ENCODE measurements at places on chromosomes 1 and 21.

DNA sequence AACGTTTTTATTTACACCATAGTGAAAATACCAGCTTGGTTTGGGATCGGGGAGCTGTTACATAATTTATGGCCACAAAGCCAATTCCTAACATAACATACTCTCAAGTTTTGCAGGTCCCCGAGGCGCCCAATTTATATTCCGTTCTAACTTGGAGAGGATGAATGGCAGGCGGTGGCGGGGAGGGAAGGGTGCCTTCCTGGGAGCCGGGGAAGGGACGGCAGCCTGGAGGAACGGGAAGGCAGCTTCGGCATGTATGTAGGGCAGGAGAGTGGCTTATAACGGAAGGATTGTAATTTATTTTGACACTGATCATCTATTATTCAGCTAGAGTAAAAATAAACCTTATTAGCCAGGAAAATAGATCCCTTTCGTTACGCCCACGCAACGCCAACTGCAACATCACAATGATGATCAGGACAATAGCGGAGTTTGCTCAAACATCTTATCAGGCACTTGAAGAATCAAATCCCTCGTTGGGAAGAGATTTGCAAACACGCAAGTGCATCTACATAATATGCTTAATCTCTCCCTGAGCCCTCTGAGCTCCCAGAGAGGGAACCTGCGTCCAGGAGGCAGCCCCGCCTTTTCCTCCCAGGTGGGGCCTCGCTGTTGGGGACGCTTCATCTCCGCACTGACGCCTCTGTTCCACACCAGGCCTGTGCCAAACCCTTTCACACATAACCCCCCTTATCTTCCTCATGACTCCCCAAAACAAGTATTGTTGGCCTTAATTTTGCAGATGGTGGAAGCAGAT lies 93.7 kb upstream of the C1orf174 start:
- no peak for DNase-seq

DNA sequence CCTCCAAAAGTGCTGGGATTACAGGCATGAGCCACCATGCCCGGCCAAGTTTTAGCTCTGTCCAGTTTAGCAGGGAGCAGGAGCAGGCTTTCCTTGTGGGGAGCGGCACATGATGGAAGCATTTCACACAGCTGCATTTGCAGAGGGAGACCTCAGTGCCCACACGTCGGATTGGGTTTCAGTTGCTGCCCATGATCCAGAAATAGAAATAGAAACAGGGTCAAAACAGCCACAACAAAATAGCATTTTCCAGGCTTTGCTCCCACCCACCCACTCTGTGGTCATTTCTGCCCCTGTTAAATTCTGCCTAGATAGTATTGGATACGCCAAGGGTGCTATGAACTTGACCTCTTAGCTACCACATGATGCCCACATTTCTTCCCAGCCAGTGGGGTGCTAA lies 128.4 kb downstream of the CNIH3 start:
- DNase-seq: no peak

GRCh38 chr1:229032375-229032774 lies 238.5 kb upstream of the RAB4A start:
- no peak for DNase-seq

GRCh38 chr1:161482610-161483009 lies 22.6 kb upstream of the FCGR2A start:
- no peak for DNase-seq

GRCh38 chr1:178645808-178646200 lies 79.2 kb upstream of the RALGPS2 start:
- no peak for DNase-seq
